ENCODE measurements at places on chromosomes 7 and 10. TPM values are rescaled to one million over a fixed set of nuclear protein-coding genes. Genes with fewer than 3 reads are reported as not detected.

HOXA5 gene
- total RNA-seq: 10.4 TPM

PAPOLB gene
- not detected for total RNA-seq

NUTM2A gene
- 0.30 TPM for total RNA-seq

DNA sequence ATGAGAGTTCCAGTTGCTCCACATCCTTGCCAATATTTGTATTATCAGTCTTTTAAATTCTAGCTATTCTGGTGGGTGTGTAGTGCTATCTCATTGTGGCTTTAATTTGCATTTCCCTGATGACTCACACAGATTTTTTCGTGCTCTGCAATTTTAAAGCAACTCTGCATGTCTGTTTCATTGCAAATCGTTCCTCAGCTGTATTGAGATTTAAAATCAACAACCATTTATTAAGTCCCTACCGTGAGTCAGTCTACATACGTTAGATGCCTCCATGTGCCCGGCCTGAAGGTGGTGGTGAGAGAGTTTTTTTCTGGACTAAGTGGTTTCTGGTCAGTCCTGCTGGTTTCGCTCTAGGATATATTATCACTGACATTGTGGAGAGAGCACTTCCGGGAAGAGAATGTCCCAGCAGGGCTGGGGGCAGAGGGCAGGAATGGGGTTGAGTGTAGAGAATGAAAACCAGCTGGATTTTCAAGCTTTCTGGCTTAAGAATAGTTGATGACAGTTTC lies 8.4 kb upstream of the HYCC1 start:
- peak; percentile 32 for DNase-seq
- no peak overlapping the region for H3K4me3 ChIP-seq
- peaks cover 23% of the 10 kb centered on the region for H3K4me1 ChIP-seq
- H3K36me3 ChIP-seq: no peaks in the 10 kb centered on the region

DNA sequence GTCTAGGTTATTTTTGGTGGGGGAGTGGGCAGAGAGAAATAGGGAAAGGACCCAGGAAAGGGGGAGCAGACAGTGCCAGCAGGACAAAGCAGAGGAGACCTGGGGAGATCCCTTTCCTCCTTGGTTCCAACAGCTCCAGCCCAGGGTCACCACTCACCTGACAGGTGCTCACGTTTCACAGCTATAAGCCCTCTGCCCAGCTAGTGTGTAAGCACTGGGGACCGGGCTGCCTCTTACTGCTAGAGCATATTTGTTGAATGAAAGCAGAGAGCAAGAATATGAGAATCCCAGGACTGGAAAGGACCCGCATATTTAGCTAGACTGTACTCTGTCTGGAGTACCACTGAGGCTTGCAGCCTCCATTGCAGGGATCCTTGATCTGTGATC lies 6.7 kb downstream of the ZCCHC24 start:
- no peak overlapping the region for H3K27ac ChIP-seq
- peaks cover 43% of the 10 kb centered on the region for H3K36me3 ChIP-seq
- peaks cover 52% of the 10 kb centered on the region for H3K4me1 ChIP-seq
- H3K27me3 ChIP-seq: no peaks in the 10 kb centered on the region
- DNase-seq: no peak
- no peak overlapping the region for H3K4me3 ChIP-seq

DNA sequence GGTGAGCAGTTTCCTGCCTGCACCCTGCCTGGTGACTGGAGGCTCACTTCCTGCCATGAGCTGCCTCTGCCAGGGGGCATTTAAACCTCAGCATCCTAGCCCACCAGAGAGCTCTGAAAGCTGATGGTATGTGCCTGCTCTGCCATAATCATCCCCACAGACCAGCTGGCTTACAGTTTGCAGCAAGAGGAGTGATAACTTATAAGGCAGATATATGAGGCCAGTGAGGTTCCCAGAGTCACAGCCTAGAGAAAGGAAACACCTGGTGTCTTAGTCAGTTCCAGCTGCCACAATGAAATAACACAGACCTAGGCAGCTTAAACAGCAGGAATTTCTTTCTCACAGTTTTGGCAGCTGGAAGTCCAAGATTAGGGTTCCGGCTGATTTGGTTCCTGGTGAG lies 232.0 kb downstream of the PAXIP1 start:
- no peak overlapping the region for H3K27ac ChIP-seq
- no peaks in the 10 kb centered on the region for H3K27me3 ChIP-seq
- H3K36me3 ChIP-seq: no peaks in the 10 kb centered on the region
- DNase-seq: no peak
- no peaks in the 10 kb centered on the region for H3K4me1 ChIP-seq

- H3K27me3 ChIP-seq: no peaks in the 10 kb centered on the region
- H3K4me1 ChIP-seq: no peaks in the 10 kb centered on the region
- no peak overlapping the region for H3K27ac ChIP-seq
- H3K36me3 ChIP-seq: no peaks in the 10 kb centered on the region
- H3K4me3 ChIP-seq: no peak overlapping the region
Observed at GRCh38 chr10:209357-209756, 74.1 kb downstream of the ZMYND11 start.

DNA sequence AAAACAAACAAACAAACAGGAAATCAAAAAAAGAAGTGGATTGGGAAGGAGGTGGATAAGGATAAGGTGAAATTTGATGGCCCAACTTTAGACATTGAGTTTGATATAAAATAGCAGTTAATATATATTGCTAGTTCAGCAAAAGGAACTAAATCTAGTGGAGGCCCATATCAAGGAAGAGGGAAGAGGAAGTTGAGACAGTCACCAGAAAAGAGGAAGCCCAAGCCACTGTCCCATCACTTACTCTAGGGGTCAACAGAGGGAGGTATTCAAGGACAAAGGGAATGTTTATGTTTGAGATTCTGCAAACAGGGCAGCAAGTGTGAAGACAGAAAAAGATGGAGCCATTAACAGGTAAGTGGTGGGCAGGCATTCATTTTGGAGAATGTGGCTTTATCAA lies 3.7 kb downstream of the LAMTOR4 start:
- no peak overlapping the region for H3K27ac ChIP-seq
- no peaks in the 10 kb centered on the region for H3K4me1 ChIP-seq

DNA sequence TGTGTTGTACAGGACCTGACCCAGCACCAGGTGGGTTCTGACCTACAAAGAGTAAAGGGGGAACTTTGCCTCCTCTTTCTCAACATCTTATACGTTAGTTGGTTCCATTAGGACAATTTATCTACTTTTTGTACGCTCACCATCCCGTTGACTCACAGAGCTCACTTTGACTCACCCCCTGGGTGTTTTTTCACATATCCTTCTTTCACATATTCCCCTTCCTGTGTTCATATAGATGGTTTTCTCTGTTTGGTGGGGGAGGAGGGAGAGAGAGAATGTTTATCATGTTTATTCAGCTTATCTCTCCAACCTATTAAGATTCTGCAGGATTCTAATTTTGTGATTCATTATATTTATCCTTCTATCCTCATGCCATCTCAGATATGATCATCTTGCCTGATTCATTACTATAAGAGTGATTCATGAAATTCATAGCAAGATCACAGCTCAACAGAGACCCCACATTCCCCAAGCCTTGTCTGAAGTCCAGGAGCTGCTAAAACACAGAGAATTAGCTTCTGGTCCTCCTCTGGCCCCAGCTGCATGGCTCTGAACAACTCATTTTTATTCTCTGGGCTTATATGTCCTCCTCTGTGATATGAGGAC lies 37.2 kb downstream of the PRSS2 start:
- no peaks in the 10 kb centered on the region for H3K4me1 ChIP-seq
- H3K4me3 ChIP-seq: no peak overlapping the region
- no peaks in the 10 kb centered on the region for H3K36me3 ChIP-seq
- no peak for DNase-seq
- no peak overlapping the region for H3K27ac ChIP-seq

DNA sequence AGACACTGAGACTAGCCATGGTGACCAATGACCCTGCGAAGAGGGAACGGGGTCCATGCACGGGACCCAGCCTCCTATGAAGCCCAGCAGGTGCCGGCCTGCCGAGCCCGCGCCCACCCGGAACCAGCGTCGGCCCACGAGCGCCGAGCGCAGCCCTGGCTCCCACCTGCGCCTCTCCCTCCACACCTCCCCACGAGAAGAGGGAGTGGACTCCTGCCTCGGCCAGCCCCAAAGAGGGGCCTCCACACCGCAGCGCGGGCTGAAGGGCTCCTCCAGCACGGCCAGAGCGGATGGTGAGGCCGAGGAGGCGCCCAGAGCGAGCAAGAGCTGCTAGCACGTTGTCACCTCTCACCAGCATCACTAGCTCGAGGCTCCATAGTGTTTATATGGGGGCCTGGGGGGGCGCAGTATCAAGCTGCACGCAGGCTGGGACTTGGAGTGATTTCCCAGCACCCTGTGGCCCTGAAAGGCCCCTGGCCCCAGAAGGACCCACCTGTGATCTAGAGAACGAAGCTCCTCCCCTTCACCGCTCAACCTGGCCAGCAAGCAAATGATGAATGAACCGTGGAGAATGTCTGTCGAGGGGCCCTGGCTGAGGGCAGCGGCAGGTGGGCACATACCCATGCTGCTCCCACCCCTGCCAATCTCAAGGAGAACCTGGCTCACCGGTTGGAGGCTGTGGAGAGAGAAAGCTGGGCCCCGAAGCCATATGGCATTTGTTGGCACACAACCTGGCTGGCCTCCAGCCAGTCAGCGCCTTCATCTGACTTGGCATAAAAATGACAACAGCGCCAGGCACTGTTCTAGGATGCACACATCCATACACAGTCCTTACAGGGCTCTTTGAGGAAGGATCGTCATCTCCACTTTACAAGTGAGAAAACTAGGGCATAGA lies 30.7 kb downstream of the GHRHR start:
- H3K4me1 ChIP-seq: no peaks in the 10 kb centered on the region
- no peaks in the 10 kb centered on the region for H3K36me3 ChIP-seq
- DNase-seq: no peak
- H3K4me3 ChIP-seq: no peak overlapping the region

AKR1C4 gene
- total RNA-seq: not detected

DNA sequence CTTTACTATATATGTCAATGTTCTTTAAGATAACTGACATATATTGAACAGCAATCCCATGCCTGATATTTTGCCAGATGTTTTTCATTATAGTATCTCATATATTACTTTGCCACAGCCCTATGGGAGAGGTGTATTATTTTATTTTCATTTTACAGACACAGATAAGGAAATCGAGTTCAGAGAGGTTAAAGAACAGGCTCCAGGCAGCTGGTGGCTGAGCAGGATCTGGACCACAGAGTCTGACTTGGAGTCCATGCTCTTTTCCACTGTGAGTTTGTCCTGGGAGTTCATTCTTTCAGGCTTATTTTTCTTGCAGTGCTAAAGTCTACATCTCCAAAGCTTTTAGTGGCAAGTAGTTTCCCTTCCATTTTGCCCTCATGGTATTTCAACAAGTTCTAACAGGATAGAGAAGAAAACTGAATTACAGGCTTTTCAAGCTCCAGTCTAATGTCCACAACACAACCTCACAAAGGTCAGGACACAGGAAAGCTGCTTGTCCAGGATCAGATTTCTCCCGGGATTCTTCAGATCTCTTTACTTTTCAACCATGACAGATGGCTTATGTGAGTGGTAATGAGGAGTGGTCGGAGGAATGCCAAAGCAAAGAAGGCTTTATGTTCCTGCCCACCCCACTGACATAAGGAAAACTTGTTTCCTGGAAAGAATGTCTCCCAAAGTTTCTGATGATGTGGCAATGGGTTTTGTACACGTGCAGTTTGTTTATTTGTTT lies 13.1 kb upstream of the SLC35B4 start:
- H3K27ac ChIP-seq: no peak overlapping the region
- no peaks in the 10 kb centered on the region for H3K27me3 ChIP-seq
- no peak overlapping the region for H3K4me3 ChIP-seq
- H3K36me3 ChIP-seq: no peaks in the 10 kb centered on the region
- DNase-seq: no peak
- no peaks in the 10 kb centered on the region for H3K4me1 ChIP-seq

DNA sequence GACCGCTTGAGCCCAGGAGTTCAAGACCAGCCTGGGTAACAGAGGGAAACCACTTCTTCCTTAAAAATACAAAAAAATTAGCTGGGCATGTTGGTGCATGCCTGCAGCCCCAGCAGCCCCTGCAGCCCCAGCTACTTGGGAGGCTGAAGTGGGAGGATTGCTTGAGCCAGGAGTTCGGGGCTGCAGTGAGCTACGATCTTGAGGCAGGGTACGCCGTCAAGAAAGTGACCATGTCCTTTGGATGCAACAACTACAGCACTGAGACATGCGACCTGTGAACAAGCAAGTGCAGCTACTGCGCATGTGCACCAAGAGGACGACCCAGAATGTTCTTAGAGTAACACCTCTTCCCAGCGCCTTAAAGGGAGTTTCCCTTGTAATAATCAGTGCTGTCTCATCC lies 66.6 kb upstream of the ZNF479 start:
- DNase-seq: no peak
- H3K27ac ChIP-seq: no peak overlapping the region
- H3K36me3 ChIP-seq: no peaks in the 10 kb centered on the region
- no peaks in the 10 kb centered on the region for H3K27me3 ChIP-seq
- H3K4me1 ChIP-seq: no peaks in the 10 kb centered on the region

DNA sequence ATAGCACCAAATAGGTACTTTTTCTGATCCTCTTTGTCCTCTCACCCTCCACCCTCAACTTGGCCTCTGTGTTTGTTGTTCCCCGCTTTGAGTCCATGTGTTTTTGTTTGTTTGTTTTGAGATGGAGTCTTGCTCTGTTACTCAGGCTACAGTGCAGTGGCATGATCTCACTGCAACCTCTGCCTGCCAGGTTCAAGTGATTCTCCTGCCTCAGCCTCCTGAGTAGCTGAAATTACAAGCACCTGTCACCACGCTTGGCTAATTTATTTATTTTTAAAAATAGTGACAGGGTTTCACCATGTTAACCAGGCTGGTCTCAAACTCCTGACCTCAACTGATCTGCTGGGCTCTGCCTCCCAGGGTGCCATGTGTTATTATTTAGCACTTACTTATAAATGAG lies 5.3 kb downstream of the ZNF273 start:
- H3K4me1 ChIP-seq: peaks cover 6% of the 10 kb centered on the region
- no peaks in the 10 kb centered on the region for H3K27me3 ChIP-seq
- H3K36me3 ChIP-seq: peaks cover 30% of the 10 kb centered on the region
- no peak overlapping the region for H3K4me3 ChIP-seq

VWDE gene
- total RNA-seq: not detected

DNA sequence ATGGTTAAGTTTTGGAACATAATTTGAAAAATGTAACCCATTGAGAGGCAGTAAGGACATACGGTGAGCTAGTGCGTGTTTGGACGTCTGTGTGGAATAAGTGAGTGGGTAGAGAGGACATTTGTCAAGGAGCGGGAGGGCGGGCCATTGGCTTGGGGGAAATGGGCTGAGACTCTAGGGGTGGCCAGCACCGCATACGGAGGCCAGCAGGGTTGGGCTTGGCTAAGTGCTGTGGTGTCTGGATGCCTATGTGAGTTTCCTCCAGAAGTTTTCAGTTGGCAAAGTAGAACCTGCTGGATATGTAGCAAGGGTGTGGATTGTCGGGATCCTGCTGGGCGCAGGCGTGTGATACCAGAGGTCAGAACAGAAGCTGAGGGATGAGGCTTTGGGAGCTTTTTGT lies 103.0 kb downstream of the TCF7L2 start:
- peaks cover 68% of the 10 kb centered on the region for H3K4me1 ChIP-seq
- H3K27me3 ChIP-seq: no peaks in the 10 kb centered on the region
- H3K27ac ChIP-seq: no peak overlapping the region
- DNase-seq: no peak

DNA sequence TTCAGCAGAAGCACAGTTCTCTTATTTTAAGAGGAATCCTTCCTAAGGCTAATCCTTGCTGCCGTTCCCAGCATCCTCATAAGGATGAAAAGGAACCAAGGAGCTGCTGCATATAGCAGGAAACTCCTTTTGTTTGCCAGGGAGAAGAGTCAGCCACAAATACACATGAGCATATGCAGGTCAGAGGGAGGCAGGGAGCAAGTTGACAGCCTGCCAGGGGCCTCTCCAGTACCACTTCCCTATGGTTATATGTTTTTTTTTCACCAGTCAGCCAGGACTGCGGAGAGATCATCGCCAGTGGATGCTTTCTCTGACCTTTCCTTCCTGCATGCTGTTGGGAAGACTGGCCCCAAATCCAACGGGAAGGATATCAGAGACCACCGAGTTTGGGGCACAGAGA lies 39.8 kb downstream of the SLC35B4 start:
- no peak overlapping the region for H3K4me3 ChIP-seq
- no peak overlapping the region for H3K27ac ChIP-seq
- H3K27me3 ChIP-seq: no peaks in the 10 kb centered on the region
- no peak for DNase-seq
